Activated B cell treated with CpG ODN at 0.5 μM for 24 hours (primary cell): ENCODE measurements at places on chromosomes 1 and 21.

GRCh38 chr1:98019747-98020146 is 98.9 kb upstream of the DPYD start:
- H3K4me1 ChIP-seq, result no peaks in the 10 kb centered on the region
- no peak overlapping the region for H3K27ac ChIP-seq
- H3K27me3 ChIP-seq, result no peaks in the 10 kb centered on the region
- H3K4me3 ChIP-seq, result no peak overlapping the region
- no peaks in the 10 kb centered on the region for H3K36me3 ChIP-seq
- no peak for DNase-seq

- H3K36me3 ChIP-seq, result no peaks in the 10 kb centered on the region
- peaks cover 8% of the 10 kb centered on the region for H3K27me3 ChIP-seq
- H3K27ac ChIP-seq, result no peak overlapping the region
Observed at GRCh38 chr1:87243573-87243972, 85.1 kb upstream of the LMO4 start.

DNA sequence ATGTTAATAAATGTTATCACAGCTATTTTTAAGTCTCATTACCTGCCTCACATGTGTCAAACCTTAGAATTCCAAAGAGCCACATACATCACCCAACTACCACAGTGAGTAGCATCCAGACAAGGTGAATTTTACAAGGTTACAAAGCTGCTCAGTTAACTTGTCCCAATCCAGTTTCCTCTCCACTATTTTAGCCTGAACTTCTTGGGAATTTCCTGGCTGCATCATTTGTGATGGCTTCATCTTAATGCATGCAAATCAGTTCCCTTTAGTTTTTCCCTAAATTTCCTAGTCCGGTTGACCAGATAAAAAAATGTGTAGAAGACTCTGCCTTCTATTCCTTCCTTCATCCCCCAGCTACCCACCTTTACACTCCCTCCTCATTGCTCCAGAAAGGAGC is 597 bp upstream of the TRAF3IP3 start:
- H3K36me3 ChIP-seq, result peaks cover 26% of the 10 kb centered on the region
- H3K27ac ChIP-seq, result peak overlapping the region; percentile 99
- peak overlapping the region; percentile 96 for H3K4me3 ChIP-seq
- no peak for DNase-seq
- H3K4me1 ChIP-seq, result peaks cover 83% of the 10 kb centered on the region

- no peak for DNase-seq
- H3K4me1 ChIP-seq, result peaks cover 9% of the 10 kb centered on the region
- H3K27me3 ChIP-seq, result peaks cover 4% of the 10 kb centered on the region
- H3K27ac ChIP-seq, result no peak overlapping the region
- H3K4me3 ChIP-seq, result no peak overlapping the region
- H3K36me3 ChIP-seq, result no peaks in the 10 kb centered on the region
Observed at GRCh38 chr1:229024528-229025130, 246.3 kb upstream of the RAB4A start.

DNA sequence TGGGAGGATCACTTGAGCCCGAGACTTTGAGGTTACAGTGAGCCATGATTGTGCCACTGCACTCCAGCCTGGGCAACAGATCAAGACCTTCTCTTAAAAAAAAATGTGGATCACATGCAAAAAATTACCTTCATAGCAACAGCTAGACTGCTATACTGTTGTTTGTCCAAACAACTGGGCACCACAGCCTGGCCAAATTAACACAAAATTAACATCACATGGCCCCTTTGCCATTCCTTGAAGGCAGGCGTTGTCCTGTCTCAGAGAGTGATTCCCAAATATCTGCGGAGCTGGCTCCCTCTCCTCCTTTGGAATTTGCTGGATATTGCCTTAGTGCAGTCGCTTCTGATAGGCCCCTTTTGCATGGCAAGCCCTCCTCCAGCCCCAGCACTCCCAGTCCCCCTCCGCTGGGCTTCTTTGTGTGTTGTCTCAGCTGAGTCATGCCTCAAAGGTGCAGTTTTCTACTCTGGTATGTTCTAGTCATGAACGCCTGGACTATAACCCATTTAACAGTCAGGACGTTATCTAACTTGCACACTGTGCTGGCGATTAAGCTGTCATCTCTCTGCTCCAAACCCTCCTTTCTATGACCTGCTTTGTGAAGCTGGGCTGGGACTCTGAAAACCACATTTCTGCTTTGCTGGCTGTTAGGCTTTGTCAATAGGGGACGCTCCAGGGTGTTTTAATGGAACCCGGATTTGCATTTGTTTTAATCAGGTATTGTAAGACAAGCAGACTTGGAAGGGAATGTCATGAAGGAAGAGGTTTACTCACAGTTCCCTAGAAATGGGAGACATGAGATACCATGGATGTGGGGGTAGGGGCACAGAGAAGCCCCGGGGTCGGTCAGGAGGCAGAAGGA is 20.1 kb upstream of the HPCAL4 start:
- DNase-seq, result no peak
- no peak overlapping the region for H3K27ac ChIP-seq
- H3K27me3 ChIP-seq, result peaks cover 23% of the 10 kb centered on the region
- H3K36me3 ChIP-seq, result no peaks in the 10 kb centered on the region
- H3K4me1 ChIP-seq, result no peaks in the 10 kb centered on the region

DNA sequence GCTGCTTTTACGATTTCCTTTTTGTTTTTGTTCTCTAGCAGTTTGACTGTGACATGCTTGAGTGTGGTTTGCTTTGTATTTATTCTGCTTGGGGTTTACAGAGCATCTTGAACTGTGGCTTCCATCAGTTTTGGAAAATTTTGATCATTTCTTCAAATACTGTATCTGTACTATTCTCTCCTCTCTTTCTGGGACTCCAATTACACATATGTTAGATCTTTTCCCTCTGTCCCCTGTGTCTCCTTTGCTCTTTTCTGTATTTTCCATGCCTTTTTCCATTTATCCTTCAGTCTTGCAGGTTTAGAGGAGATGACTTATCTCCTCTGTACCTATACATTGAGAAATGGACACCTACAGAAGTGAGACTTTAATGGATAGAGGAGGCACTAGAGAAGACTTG is 31.7 kb downstream of the COQ8A start:
- no peak for DNase-seq
- peaks cover 58% of the 10 kb centered on the region for H3K36me3 ChIP-seq
- H3K4me1 ChIP-seq, result peaks cover 5% of the 10 kb centered on the region
- no peaks in the 10 kb centered on the region for H3K27me3 ChIP-seq

- H3K27me3 ChIP-seq, result no peaks in the 10 kb centered on the region
- no peak overlapping the region for H3K27ac ChIP-seq
- H3K36me3 ChIP-seq, result no peaks in the 10 kb centered on the region
- H3K4me3 ChIP-seq, result no peak overlapping the region
- DNase-seq, result no peak
Observed at GRCh38 chr1:189958756-189959155, 518.9 kb downstream of the BRINP3 start.

GRCh38 chr1:216758161-216758560 is 34.9 kb upstream of the ESRRG start:
- H3K27ac ChIP-seq, result no peak overlapping the region
- DNase-seq, result no peak
- H3K4me3 ChIP-seq, result no peak overlapping the region
- H3K36me3 ChIP-seq, result no peaks in the 10 kb centered on the region
